HuH-7 (cell line): ENCODE measurements at places on chromosomes 3 and 15.

DNA sequence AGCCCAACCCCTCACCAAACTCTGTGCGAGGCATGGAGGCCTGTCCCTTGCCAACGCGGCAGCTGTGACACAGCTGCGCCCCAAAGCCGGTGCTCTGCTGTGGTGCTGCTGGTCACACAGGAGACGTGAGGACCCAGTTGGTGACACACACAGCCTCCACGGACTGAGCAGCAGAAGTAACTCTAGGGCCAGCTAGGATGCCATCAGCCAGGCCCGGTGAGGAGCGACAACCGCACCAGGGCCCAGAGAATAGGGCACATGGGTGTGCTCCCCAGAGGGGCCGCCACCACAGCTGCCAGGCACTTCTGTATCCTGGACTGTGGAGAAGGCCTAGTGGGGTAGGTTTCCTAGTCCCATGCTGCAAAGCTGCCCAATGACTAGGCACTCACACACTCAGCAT, 10.7 kb downstream of the ZXDC start:
- DNase-seq: no peak

- DNase-seq: no peak
Measured at GRCh38 chr3:139283301-139283700, 60.5 kb upstream of the MRPS22 start.

GRCh38 chr3:61094608-61095007, 156.6 kb downstream of the FHIT start:
- no peak for DNase-seq

GRCh38 chr15:47975427-47975826, 145.4 kb upstream of the SLC24A5 start:
- DNase-seq: no peak

GRCh38 chr3:99666201-99666600, 27.8 kb downstream of the COL8A1 start:
- no peak for DNase-seq
